ENCODE measurements at places on chromosomes 12 and 14.

DNA sequence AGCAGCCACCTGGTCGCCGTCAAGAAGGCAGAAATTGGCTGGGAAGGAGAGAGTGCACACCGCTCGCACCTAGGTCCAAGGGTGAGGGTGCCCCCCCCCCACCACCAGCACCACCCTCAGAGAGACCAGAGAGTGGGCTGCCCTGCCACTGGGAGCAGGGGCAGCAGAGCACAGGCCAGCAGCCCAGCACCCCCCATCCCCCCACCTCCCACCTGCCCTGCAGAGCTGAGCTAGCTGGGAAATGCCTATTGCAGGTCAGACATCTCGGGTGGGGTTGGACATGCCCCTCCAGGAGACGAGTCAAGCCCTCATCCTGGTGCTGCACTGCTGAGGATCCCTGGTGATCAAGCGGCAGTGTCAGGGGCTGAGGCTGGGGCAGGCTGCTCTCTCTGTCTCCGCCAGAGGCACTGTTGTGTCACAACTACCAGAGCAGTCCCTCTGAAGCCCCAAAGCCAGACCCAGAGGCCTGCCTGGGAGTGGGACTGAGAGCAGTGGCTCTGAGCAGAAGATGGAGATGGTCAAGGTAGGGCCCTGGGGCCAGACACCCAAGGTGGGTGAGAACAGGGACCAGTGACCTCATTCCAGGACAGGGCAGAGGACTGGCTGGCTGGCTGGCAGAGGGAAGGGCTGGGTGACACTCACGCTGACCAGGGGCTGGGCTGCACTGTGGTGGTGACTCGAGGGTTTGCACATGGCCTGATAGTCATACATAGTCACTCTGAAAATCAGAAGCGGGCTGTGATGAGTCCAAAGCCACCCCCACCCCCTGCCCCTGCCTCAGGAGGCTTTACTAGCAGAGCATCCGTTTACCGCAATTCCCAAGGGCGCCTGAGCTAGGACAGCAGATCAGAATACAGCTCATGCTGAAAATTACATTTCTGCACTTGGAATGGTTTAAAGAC is 19.7 kb upstream of the LRTM2 start:
- no peak for DNase-seq

GRCh38 chr12:94435511-94435927 is 24.1 kb downstream of the CEP83 start:
- no peak for DNase-seq

GRCh38 chr14:39050389-39050788 is 52.6 kb downstream of the SEC23A start:
- no peak for DNase-seq

GRCh38 chr14:58560208-58560607 is 77.6 kb upstream of the DACT1 start:
- no peak for DNase-seq

- no peak for DNase-seq
Measured at GRCh38 chr12:24297516-24297915, 348.0 kb upstream of the SOX5 start.

Measured in cortex of kidney (tissue), 1 donor.